NCI-H748 treated with DMSO at 0.1 percent for 48 hours (cell line): ENCODE measurements at places on chromosomes 7 and 10.

- no peak for DNase-seq
These were observed 129.1 kb upstream of the BTBD16 start for GRCh38 chr10:122141821-122142640.

DNA sequence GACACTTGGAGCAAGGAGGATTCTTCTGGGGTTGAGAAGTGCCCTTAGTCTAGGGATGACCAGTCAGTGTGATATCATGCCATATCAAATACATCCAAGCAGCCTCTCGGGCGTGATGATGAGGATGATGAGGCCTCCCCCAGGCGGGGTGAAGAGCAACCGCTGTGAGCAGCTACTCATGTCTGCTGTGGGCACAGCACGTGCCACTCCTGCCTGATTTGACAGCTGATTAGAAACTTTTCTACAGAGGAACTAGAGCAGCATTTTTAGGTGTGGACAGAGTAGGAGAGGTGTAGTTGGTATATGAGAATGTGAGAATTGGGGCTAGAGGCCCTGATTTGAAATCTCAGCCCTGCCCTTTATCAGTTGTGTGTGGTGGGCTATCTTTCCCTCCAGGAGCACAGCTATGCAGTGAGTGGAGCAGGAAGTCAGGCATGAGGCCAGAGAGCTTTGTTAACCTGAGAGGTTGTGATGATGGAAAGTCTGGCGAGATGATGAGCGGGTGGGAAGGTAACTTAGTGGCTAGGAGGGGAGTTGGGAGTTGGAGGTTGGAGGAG, 49.6 kb upstream of the COBL start:
- no peak for DNase-seq

DNA sequence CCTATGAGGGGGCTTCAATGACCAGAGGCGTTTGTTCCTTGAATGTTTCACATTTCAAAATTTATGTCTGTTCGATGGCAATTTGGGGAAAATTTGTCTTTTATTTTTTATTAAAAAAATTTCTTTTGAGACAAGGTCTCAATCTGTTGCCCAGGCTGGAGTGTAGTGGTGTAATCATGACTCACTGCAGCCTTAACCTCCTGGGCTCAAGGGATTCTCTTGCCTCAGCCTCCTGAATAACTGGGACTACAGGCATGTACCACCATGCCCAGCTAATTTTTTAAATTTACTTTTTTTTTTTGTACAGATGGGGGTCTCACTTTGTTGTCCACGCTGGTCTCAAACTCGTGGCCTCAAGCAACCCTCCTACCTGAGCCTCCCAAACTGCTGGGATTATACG, 39.7 kb downstream of the OTUD1 start:
- DNase-seq = no peak

DNA sequence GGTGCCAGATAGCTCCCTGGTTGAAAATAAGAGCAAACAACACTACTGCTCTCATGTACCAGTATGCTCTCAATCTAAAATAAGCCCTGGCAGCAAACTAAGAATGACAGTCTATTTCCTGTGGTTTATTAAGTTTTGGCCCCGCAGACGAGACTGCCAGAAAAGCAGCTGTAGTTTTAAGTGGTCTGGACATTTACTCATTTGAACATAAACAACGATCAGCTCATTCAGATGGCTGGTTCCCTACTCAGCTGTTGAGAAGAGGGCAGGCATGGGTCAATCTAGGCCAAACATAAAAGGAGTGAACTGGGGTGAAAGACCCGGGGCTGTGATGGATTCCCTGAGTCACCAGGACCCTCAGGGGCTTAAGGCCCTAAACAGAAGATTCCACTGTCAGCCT, 4.5 kb downstream of the TRIL start:
- DNase-seq = no peak

- no peak for DNase-seq
These were observed 5.5 kb upstream of the RARRES2 start for GRCh38 chr7:150346922-150347321.

DNA sequence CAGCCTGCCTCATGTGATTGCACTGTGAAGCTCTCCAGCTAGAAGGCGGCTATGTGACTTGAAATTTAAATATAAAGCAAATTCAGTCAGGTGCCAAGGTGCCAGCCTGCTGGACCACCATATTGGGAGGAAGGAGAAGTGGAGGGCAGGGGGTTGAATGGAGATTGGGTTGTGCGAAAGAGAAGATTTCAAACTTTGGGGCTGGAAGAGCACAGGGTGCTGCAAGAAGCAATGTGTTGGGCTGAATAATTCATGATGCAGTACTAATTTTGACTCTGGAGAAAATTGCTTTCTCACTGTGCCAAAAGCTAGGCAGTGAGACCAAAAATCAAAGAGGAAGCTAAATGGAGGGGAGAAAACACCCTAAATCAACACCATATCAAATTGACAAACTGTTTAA, 335.3 kb downstream of the NRG3 start:
- no peak for DNase-seq

DNA sequence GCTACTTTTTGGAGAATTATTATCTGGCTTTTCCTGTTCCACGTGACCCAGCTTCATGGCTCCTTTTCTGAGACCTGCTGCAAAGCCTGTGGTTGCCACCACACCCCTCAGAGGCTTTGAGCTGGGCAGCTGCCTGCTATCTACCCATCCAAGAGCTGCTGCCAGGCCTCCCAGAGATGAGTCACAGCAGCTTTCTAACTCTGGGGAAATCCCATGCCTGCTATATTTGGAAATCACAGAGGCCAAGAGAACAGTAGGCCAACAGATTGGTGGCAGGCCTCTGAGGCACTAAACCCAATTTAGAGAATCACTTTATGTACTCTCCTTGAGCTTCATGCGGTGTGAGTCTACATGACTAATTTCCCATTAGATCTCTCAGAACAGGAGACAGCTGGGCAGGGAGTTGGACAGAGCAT, 35.2 kb downstream of the SGCE start:
- no peak for DNase-seq

GRCh38 chr10:118754229-118754555, 578 bp downstream of the CACUL1 start:
- no peak for DNase-seq

- DNase-seq = no peak
These were observed 67.0 kb downstream of the GRID1 start for GRCh38 chr10:86299562-86299961.

DNA sequence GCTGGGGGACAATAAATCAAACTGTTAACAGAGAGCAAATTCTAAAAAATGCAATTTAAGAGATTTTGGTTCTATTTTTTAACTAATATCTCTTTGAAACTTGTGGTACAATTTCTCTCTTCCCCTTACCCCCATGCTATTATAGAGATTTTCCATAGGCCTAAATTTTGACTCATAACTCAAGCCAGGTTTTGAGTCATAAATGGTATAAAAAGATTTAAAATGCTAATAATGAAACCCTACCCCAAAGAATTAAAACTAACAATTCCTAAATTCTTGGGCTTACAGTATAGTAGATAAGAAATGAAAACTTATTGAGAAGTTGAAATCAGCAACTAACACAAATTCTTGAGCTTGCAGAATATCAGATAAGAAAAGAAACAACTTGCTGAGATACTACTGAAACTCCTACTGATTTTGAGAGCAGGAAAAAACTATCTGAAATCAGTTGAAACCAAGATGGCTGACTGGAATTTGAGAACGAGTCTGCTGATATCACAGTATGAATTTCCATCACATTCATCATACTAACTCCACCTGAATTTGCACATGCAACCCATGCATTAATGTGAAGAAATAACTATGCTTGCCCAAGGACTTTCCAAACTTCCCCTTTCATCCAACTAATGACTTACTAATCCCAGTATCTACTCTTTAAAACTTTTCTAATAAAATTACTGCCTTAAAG, 36.3 kb downstream of the POT1 start:
- no peak for DNase-seq

DNA sequence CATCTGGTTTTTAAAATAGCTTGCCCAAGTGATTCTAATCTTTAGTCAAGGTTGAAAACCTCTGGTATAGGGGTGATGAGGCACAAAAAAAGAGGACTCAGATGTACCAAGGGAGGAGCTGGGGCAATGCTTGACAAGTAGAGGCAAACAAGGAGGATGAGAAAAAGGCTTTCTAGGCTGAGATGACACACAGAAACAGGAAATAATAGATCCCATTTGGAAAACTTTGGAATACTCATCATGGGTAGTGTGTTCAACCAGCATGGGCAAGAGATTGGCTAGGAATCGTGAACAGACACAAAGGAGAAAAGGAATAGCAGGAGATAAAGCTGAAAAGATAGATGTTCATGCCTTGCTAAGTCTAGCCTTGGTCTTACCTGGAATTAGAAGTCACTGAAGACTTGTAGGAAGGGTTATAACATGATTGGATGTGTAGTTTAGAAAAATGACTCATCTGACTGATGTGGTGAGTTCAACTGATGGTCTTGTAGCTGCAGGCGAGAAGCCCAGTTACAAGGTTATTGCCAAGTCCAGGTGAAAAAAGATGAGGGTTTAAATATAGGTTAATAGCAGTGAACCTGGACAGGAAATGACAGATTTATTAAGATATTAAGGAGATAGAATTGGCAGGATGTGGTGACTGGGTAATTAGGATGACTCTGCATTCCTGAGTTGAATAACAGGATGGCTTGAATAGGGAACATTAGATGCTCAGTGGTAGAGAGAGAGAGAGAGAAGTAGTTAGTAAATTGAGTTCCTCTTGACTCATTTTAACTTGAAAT, 214.0 kb upstream of the LRGUK start:
- DNase-seq = no peak

- no peak for DNase-seq
These were observed 411.3 kb downstream of the KIF20B start for GRCh38 chr10:90112681-90113080.

DNA sequence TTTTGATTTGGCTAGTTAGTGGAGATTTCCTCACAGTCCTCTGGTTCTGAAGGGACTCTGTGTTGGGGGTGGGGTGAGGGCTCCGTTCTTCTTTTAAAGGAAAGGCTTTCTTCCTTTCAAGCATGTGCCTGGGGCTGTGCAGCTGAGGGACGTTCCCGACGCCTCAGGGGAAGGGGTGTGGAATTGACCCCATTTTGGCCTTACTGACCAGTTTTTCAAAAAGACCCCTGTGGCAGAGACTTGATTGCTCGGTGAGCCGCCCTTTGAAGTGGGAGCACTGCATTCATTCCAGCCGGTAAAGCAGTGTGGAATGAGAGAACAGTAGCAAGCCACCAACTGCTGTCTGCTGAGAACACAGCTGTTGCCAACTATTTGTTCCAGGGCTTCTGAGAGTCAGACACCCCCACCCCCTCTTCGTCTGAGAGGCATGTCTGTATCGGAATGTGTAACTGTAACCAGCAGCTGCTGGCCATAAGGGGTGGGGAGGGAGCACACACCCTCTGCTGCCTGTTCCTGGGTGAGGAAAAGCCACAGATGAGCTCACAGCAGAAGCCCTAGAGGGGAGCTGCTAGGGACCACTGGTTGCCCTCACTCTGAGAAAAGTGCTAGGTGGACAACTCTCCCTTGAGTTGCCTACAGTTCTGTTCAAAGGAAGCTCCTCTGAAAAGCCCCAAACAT, 33.2 kb downstream of the WBP1L start:
- DNase-seq = no peak
